ENCODE measurements at places on chromosomes 3 and 15. TPM values are rescaled to one million over a fixed set of nuclear protein-coding genes. Genes with fewer than 3 reads are reported as not detected.

The SH2D7 gene
- polyA plus RNA-seq: 0.48 TPM

DNA sequence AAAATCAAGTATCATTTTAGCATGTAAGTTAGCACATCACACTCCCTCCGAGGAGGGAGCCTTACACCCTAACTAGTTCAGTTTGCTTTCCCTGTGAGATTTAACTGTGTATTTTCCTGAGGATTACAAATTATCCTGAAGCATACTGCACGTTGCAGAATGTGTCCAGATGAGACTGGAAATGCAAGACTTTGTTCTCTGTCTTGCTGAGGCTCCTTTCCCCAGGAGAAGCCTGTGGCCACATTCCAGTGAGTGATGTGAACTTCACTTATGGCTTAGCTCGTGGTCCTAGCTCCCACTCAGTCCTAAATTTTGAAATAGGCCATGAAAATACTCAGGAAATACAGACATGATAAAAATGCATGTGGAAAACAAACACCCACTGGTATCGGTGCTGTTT, 23.7 kb downstream of the PDZRN3 start:
- no peak for DNase-seq

DNA sequence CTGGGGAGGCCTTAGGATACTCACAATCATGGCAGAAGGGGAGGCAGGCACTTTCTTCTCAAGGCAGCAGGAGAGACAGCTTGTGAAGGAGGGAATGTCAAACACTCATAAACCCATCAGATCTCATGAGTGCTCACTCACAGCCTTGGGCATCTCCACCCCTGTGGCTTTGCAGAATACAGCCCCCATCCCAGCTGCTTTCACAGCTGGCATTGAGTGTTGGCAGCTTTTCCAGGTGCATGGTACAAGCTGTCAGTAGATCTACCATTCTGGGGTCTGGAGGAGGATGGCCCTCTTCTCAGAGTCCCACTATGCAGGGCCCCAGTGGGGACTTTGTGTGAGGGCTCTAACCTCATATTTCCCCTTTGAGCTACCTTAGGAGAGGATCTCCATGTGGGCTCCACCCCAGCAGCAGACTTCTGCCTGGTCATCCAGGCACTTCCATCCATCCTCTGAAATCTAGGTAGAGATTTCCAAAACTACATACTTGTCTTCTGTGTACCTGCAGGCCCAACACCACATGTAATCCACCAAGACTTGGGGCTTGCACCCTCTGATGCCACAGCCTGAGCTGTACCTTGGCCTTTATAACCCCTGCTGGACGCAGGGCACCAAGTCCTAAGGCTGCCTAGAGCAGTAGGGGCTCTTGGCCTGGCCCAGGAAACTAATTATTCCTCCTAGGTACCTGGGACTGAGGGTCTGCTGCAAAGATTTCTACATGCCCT, 404.2 kb upstream of the EPHA6 start:
- no peak for DNase-seq

DNA sequence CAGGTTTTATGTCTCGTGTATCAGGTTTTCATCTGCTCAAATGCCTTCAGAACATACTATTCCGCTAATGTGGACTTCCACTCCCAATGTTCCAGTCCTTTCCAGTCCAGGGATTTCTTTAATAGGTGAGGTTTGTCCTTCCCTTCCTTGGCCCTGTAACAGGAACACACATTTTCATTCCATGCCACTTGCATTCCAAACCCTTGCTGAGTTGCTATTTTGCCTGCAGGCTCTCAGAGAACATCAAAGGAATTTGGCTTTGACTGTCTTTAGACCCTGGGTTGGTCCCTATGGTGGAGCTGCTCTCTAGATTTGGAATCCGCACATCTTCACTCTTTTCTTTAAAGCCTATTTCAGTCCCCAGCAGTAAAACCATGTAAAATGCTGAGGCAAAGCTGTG, 12.3 kb upstream of the ALCAM start:
- DNase-seq: no peak

DNA sequence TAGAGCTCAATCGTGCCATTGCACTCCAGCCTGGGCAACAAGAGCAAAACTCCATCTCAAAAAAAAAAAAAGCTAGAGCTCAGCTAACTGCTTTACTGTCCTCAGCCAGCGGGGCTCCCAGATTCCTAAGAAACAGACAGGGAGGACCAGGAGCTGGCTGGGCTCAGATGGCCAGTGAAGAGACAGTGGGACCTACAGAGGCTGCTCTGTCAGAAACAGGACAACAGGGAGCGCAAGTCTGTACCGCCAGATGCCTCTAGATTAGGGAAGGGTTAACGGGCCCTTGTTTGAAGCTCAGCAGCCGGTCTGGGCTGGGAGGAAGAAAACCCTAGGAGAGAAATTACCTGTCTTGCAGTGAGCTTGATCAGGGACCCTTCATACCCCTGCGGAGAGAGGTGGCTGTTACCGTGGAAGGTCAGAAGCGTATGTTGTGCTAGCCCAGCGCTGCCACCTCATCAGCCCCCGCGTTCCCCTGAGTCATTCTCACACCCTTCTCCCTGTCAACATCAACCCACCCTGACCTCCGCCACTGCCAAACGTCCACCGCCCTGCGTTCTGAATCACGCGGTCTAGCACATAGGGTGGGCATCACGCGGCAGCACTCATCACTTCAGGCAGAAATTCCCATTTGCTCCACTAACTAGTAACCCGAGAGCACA, 25.3 kb downstream of the RBPMS2 start:
- no peak for DNase-seq

- no peak for DNase-seq
These were observed 43.8 kb upstream of the UACA start for GRCh38 chr15:70806992-70807712.

DNA sequence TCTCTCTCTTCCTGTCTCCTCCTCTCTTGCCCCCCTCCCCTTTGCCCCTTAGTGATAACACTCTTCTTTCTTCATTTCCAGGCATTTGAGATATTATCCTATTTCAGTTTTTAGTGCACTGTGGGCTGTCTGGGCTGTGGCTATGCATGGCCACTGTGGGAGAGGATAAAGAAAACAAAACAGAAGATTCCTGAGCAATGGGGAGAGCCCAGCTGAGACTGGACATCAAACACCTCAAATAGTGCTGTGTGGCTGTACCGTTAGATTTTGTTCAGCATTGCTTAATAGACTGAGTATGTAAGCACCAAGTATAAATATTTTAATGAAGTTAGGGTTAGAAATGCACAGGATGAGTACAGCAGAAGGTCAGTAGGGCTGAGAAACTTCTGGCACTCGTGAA, 7.9 kb upstream of the GBE1 start:
- DNase-seq: no peak

All from left renal cortex interstitium (tissue), 4 donors.